ENCODE measurements at places on chromosomes 5 and 9.
A peak's percentile ranks its signal among the peaks of the same experiment; 100 is the strongest.

DNA sequence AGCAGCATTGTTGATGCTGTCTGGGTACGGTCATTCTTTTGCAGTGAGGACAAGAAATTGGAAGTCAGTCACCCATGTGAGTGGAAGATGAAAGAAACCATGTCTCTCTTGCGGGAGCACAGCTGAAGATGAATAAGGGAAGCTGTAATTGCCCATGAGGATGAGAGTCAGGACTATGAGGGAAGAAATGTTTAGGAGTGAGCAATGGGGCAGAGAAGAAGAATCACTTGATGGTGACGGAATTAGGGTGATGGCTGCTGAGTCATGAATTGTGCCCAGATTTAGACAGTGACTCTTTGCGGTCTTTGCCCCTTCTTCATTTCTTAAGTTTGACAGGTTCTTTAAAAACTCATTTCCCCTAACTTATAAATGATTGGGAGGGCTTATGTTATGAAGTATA lies 183.3 kb downstream of the MAST4 start:
- no peak for DNase-seq

- no peak for DNase-seq
Observed at GRCh38 chr5:81393783-81394718, at the start of gene ACOT12. ACOT12 (minus strand) TSS chr5:81394134; CDS start chr5:81394114, 20 bp downstream.

GRCh38 chr9:20070336-20070735 lies 281.5 kb upstream of the SLC24A2 start:
- no peak for DNase-seq

GRCh38 chr5:165805756-165806155 lies 2300.3 kb downstream of the MAT2B start:
- DNase-seq, result no peak

DNA sequence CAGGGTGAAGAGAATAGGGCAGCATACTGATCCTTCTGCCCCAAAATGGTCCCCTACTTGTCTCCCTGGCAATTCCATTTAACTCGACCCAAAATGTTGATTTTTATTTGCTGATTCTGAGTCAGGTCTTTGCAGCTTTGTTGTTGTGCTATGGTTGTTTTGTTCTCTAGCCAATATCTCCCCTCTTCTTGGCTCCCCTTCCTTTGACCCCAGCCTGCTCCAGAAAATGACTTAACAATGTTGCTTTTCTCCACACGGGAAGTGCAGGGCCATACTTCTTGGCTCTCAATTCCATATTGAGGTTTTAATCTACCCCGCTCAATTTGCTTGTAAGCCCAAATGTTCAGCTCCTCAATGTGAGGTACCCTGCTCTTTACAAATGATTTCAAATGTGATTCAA lies 330.0 kb downstream of the RASEF start:
- DNase-seq, result no peak

DNA sequence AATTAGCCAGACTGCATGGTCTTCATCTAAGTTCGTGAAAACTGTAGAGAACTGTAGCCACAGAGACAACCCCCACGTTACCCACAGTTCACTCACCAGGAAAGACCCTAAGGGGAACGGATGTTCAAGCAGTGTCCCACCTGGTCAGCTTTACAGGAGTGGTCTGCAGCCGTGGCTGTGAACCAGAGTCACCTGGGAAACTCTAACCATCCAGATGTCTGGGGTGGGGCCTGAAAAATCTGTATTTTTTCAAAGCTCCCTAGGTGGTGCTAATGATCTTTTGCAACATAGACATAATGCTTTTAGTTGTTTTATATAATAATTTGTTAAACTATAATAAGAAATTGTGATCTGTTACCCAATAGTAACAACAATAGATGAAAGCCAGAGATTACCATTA lies 47.7 kb upstream of the ANGPTL2 start:
- no peak for DNase-seq

GRCh38 chr9:83281306-83282255 lies 218.6 kb upstream of the RASEF start:
- peak; percentile 39 for DNase-seq

GRCh38 chr9:638152-638551 lies 203.3 kb upstream of the DMRT1 start:
- DNase-seq, result no peak

DNA sequence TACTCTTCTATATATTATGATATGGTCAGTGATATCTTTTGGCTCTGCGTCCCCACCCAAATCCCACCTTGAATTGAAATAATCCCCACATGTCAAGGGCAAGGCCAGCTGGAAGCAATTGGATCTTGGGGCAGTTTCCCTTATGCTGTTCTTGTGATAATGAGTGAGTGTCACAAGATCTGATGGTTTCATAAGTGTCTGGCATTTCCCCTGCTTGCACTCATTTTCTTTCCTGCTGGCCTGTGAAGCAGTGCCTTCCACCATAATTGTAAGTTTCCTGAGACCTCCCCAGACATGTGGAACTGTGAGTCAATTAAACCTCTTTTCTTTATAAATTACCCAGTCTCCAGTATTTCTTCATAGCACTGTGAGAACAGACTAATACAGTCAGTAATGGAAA lies 45.0 kb upstream of the TNC start:
- DNase-seq, result no peak

- no peak for DNase-seq
Observed at GRCh38 chr5:67897980-67898379, 317.6 kb upstream of the PIK3R1 start.

GRCh38 chr5:87392801-87393200 lies 19.9 kb downstream of the CCNH start:
- no peak for DNase-seq

- no peak for DNase-seq
Observed at GRCh38 chr9:120729791-120730241, 15.5 kb upstream of the MEGF9 start.

- DNase-seq, result no peak
Observed at GRCh38 chr9:130630506-130631330, 33.7 kb upstream of the PRDM12 start.

- DNase-seq, result no peak
Observed at GRCh38 chr5:119270960-119271757, 84.7 kb upstream of the TNFAIP8 start.

DNA sequence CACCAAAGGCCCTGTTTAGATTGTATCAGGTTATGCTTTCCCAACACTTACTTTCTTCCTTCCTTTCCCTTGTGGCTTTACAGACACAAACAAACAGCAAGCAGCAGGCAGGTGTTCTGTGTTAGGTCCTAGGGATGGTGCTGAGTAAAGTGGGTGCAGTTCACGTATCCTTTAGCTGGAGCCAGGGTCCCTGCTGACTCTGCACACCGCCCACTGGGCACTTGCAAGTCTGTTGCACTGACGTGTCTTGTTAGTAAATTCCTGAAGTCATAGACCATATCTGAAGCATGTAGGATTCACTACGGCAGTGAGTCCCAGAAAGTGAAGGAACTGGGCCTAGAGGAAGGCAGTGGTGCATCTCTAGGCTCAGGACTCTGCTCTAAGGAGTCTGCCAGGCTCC lies 96.5 kb downstream of the DAPK1 start:
- peak; percentile 74 for DNase-seq

- DNase-seq, result no peak
Observed at GRCh38 chr5:59390989-59391388, 502.5 kb downstream of the PDE4D start.

DNA sequence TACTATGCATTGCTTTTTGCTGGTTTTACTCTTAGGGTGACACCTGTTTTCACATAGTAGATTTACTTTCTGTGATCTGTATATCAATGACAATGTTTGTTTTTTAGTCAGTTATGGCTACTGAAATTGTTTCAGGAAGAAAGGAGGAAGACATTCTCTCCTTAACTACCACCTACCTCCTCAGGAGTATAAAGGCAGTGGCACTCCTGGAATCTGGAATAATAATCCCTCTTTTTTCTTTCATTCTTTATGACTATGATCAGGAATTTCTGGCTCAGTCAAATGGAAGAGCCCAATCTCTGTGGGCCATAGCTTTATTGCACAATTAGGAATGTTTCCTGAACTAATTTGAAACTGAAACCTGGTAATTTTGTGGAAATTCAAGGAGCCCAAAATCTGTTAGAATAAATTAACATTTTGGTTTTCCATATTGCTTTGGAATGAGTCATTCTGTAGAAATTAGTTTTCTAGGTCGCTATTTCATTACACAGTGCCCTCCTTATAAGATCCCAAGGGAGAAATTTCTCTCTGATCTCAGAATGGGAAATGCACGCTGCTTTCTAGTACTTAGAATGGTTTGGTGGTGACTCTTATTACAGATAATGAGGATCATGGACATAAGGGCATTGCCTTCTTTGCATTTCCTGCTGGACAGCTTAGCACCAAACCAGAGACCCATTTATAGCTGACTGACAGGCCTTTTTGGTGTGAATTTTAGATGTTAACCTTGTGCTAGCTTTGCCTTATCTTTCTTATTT lies 95.3 kb upstream of the VLDLR start:
- no peak for DNase-seq

DNA sequence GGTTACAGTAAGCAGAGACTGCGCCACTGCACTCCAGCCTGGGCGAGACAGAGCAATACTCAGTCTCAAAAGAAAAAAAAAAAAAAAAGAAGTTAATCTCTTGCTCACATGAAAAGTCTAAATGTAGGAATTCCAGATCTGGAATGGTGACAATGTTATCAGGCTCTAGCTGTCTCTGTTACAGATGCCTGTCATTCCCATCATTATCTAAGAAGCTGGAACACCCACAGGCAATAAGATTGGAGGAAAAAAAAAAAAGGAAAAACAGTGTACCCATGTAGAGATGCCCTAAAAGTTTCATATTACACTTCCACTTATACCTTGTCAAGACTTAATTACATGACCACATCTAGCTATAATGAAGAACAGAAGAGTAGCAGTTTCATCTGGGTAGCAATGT lies 38.2 kb downstream of the PTBP3 start:
- DNase-seq, result no peak

DNA sequence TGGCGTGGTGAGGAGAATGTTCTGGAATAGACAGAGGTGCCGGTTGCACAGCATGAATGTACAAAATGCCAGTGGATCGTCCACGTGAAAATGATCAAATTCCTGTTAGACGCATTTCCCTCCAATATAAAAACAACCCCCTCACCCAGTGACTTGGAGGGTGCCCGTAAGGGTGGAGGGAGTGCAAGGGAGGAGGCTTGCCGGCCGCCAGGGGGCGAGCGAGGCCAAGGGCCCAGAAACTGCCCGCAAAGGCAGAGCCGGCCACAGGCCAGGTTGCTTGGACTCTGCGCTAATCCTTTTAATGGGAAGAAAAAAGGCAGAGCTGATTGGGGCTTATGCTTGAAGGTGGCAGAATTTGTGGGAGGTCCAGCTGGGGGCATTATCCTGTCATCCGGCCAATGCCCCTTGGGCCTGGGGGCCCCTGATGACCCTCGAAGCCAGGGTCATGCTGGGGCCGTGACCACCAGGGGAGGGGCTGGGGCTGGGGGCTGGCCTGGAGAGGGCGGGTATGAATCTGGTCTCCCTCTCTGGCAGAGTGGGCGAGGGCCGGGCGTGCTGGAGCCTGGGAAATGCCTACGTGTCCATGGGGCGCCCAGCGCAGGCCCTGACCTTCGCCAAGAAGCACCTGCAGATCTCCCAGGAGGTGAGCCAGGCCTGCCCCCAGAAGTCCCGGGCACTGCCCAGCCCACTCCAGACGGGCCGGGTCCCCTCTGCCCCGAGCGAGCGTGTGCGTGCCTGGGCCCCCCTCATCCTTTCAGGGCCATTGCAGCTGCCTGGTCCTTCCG lies 12.0 kb downstream of the GPSM1 start:
- DNase-seq, result no peak

DNA sequence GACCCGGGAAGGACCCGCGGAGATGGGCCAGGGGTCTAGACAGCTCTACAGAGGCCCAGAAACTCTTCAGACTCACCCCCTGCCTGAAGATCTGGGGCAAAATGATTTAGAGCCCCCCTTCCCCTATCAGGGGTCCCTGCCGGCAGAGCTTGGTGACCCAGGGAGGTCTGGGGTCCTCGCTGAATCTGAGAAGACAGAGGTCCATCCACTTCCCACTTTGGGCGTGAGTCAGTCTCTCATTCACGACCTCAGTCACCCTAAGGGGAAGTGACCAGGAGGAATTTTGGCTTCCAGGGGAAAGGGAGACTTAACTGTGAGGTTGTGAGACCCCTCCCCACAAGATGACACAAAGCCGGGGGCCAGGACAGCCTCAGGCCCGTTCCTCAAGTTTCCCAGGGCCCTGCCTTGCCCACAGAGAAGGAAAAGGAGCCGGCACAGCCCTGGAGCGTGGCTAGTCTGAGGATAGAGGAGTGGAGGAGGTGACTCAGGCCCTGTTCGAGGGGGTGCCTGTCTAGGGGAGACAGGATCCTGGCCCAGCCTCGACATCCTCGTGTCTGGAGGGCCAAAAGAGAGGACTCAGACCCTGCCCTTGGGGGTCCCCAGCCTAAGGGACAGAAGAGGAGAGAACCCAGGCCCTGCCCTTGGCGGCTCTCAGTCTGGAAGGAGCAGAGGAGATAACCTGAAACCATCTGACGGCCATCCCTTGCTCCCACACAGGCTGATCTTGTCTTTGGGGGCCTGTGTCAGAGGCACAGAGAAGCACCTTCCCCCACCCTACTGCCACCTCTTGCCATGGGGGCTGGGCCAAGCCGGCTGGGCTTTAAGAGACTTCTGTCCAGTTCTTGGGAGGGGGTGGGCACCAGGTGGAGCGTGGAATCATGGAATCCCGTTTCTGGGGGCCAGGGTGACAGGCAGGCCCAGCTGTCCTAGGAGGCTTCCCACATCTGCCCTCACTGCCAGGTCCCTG lies 889 bp downstream of the PDLIM4 start:
- peak; percentile 85 for DNase-seq

DNA sequence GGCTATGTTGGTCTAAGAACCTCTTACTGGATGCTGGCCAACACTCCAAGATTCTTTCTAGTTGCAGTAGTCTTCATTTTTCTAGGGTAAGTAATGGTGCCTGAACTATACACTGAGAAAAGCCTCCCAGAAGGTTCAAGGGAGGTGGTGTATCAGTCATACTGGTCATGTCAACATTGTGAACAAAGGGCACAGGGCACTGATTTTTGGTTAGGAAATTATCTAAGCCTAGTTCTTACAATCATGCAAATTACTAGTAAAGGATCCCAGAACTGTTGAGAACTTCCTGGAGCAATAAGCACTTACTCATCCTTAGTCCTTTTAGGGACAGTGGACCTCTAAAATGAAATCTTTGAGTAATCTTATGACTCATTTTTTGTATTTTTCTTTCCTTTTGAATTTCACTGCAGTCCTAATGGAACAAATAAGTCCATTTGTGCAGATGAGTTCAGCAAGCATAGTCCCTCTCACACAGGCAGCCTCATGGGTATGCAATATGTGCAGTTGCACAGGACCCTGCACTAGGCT lies 21.1 kb upstream of the CDC42SE2 start:
- DNase-seq, result peak; percentile 86

DNA sequence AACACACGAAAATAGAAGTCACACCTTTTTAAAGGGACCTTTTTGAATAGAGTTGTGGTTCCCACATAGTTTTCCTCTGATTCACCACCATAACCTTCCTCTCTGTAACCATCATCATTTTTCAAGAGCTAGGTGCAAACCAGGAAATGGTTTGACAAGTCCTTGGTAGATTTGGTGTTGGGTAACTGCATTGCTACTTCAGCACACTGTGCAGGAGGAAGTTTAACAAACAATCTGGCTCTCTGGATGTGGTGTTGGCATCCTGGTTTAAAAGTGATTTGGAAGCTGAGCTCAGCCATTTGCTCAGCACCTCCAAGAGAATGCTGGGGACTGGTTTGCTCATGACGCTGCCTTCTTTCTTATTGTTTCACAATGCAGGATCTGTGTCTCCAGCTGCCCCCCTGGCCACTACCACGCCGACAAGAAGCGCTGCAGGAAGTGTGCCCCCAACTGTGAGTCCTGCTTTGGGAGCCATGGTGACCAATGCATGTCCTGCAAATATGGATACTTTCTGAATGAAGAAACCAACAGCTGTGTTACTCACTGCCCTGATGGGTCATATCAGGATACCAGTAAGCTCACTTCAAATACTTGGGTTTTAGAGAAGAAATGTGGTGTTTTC lies 213.1 kb downstream of the RFK start:
- DNase-seq, result peak; percentile 53

GRCh38 chr5:56457887-56458812 lies 225.0 kb upstream of the ANKRD55 start:
- DNase-seq, result no peak

Measured in SJSA1 (cell line).